Stimulated activated CD4-positive, alpha-beta T cell treated with anti-CD3 and anti-CD28 coated beads, Interleukin-1b, Interleukin-23, amount 100 ng/mL, for 24 hours (primary cell): ENCODE measurements at places on chromosomes 2 and 18.

DNA sequence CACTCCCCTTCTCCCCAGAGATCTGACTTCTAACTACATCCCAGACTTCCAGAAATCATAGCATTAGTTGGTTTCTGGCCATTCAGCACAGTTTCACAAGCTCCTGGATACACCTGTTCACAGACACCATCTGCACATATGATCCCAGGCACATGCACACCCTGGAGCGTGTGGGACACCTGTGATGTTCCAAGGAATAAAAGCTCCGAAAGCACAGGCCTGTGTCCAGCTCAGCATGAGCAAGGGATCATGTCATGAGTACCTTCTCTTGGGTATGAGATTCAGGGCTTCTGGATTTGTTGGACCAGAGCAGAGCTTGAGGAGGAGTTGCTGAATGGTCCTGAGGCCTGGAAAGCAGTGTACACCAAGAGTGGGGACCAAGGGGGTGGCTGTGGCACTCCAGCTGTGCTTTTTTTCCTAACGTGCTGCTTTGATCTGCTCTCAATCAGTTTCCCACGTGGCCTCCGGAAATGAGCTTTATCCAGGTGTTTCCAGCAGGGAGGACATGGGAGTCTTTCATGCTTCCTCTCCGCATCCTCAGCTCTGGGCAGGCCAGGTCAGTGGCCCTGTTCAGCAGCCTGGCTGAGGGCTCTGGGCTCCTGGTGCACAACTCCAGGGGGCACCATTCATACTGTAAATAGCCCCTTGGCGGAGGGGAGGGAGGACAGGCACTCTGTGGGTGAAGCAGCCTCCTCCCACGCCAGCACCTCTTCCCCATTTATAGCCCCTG, 1.8 kb downstream of the DYSF start:
- DNase-seq: no peak

GRCh38 chr2:37657471-37657870, 14.0 kb downstream of the CDC42EP3 start:
- no peak for DNase-seq

- DNase-seq: no peak
Observed at GRCh38 chr2:38744399-38744780, 6.8 kb downstream of the SRSF7 start.

- no peak for DNase-seq
Observed at GRCh38 chr18:10726198-10727068, 200.6 kb downstream of the NAPG start.

DNA sequence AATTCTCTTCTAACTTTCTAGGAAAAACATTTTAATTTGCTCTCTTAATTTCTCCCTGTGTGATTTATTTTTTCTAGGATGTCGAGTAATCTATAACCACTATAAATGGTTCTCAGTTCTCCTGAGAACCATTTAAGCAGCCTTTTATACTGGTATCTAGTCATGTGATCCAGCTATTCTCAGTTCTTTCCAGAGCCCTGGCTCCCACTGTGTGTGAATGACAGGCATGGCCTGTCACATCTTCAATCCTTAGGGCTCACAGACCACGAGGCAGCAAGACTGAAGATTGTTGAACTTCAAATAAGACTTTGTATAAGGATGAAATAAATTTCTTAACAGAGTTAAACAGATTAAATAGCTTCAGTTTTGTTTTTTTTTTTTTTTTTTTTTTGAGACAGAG, 219.4 kb downstream of the HNMT start:
- DNase-seq: no peak

GRCh38 chr2:85549826-85550225, 10.9 kb downstream of the MAT2A start:
- no peak for DNase-seq

GRCh38 chr2:84870306-84870705, 10.6 kb downstream of the TRABD2A start:
- no peak for DNase-seq
